A549 treated with GW870086 at 1 μM for 4 hours (cell line): ENCODE measurements at places on chromosomes 11 and 22. TPM values are rescaled to one million over a fixed set of nuclear protein-coding genes. Genes with fewer than 3 reads are reported as not detected.

Gene RAB39A
- total RNA-seq = 0.15 to 0.72 TPM (median 0.39 TPM) in 5 replicates

Gene LDLRAD3
- 22.8 to 27.8 TPM (median 25.6 TPM) in 5 replicates for total RNA-seq

Gene CDHR5
- total RNA-seq = 0.08 to 0.14 TPM (median 0.09 TPM) in 3 of 5 replicates, not detected in the others

Gene BIRC3
- 34.3 to 43.9 TPM (median 42.0 TPM) in 5 replicates for total RNA-seq

Gene SCYL1
- 46.9 to 64.2 TPM (median 62.2 TPM) in 5 replicates for total RNA-seq

Gene CASP5
- not detected in 5 replicates for total RNA-seq

Gene GALNT18
- total RNA-seq = 25.3 to 28.7 TPM (median 27.3 TPM) in 5 replicates

Gene NRIP3
- 0.63 to 1.1 TPM (median 0.92 TPM) in 5 replicates for total RNA-seq

Gene SCGB1D2
- total RNA-seq = not detected in 5 replicates

Gene HSPB2
- 0.13 to 0.29 TPM in 2 of 5 replicates, not detected in the others for total RNA-seq

Gene HEPN1
- not detected in 5 replicates for total RNA-seq

Gene GCAT
- 2.4 to 4.4 TPM (median 3.1 TPM) in 5 replicates for total RNA-seq

Gene PSMA1
- 177 to 200 TPM (median 189 TPM) in 5 replicates for total RNA-seq

Gene P4HA3
- total RNA-seq = 40.7 to 60.7 TPM (median 52.7 TPM) in 5 replicates

Gene RSF1
- total RNA-seq = 12.0 to 18.3 TPM (median 15.4 TPM) in 5 replicates

Gene CALCA
- 0.07 to 0.19 TPM (median 0.14 TPM) in 3 of 5 replicates, not detected in the others for total RNA-seq

Gene GAL
- total RNA-seq = 10.8 to 23.8 TPM (median 17.0 TPM) in 5 replicates

Gene ASCL3
- not detected in 5 replicates for total RNA-seq
